ENCODE measurements at places on chromosomes 16 and 17.

- no peak for DNase-seq
These were observed 242.3 kb upstream of the TBX2 start for GRCh38 chr17:61157246-61157886.

DNA sequence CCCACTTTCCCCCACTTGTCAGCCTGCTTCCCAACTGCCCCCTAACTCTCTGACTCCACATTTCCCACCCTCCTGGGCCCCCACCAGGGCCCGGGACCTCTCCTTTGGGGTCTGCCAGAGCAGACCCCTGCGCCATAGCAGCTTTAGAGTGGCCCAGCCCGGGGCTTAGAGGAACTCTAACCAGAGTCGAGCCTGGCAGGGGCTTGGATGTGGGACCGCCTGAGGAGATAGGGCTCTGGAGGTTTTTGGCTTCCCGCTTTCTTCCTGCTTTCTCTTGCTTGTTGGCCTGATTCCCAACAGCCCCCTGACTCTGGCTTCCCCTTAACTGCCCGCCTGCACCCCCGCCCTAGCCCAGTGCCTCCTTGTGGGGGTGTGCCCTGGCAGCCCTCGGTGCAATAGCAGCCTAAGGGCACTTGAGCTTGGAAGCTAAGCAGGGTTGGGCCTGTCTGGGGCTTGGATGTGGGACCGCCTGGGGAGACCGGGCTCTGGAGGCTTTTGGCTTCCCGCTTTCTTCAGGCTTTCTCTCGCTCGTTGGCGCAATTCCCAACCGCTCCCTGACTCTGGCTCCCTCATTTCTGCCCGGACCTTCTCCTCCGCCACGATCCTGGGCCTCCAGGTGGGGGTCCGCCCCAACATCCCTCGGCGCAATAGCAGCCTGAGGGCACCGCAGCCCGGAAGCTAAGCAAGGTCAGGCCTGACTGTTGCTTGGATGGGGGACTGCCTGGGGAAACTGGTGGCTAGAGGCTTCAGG lies 2292.0 kb downstream of the TP53TG3F start:
- no peak for DNase-seq

- DNase-seq: no peak
These were observed 207.6 kb downstream of the NPIPB11 start for GRCh38 chr16:29198731-29199521.

DNA sequence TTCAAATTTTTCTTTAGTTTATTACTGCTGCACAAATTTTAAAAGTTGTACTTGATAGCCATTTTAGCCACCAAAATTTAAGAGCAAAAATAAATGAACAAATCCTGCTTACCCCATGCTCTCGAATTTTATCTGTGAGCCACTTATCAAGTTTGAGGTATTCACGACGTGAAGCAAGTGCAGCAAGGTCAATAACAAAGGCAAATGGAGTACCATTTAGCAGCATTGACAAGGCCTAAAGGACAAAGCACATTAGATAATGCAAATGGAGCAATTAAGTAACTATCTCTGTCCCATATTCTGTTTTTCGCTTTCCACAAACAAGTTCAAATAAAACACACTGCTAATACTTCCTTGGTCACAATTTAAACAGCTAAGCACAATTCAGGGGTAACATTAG lies 54.7 kb downstream of the CNOT1 start:
- no peak for DNase-seq

DNA sequence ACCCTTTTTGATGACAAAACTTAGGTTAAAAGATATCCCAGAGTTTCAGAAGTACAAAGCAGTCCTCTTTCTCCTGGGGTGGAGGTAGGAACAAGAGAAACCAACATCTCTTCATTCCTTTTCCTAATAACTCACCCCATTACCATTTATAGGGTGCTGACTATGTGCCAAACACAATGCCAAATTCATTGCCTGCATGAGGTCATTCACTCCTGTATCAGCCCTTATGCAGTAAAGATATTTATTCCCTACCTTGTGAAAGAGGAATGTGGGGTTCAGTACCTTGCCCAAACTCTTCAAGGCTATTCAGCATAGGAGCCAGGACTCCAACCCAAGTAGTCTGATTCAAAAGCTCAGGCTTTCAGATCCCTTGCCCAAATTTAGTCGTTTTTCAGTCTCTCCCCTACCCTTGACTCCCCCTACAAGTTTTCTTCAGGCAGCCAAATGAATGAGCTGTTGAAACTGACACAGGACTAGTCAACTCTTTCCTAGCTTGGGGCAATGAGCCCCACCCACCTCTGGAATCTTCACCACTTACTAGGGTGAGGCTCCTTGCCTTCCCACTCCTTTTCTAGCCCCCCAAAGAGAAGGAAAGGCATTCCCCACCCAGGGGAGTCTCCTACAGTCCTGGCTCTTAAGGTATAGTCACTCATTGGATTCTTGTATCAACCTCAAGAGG lies 5.9 kb downstream of the KRT14 start:
- DNase-seq: no peak

DNA sequence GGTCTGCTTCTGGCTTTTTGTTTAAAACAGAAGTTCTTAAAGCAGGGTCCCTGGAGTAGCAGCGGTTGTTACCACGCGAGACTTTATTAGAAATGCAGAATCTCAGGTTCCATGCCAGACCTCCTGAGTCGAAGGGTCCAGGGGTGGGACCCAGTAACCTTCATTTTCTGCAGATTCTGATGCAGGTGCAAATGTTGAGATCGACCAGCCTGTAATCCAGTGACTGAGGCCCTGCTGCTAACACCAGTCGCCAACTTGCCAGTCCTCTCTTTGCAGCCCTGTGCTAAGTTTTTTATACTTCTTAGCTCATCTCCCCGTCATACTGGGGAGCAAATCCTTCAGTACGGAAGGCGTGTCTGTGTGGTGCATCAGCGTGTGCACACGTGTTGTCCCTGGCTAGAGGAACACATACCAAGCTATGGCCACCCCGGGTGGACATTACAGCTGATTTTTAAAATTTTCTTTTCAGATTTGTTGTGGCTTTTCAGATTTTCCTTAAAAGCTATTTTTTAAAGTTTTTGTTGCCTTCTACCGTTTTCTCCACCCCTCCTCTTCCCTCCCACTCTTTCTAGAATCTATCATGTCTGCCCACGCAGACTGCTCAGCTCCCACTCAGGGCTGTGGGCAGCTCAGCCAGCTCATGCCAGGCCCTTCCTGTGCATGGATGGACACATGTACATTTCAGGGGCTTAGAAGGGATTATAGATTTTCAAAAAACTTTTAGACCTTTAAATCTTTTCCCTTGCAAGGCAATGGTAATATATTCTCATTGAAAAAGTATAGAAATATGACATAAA lies 57.7 kb downstream of the MEAK7 start:
- DNase-seq: no peak

DNA sequence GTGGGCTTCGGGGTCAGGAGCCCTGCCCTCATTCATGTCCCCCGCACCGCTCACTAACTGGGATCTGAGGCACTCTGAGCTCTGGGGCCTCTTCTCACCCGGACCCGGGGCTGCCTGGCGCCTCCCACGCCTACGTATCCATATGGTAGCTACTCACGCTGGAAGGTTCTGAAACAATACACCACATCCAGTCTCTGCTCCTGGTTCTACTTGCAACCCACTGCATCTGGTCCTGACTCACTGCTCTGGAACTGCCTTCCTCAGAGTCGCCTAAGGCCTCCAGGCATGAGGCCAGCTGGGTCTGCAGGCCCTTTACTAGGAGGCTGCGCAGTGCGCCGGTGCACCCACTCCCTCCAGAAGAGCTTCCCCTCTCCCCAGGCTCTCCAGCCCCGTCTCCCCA lies 18.1 kb downstream of the USP36 start:
- DNase-seq: no peak

- DNase-seq: no peak
These were observed 41.0 kb downstream of the SNX29 start for GRCh38 chr16:12017558-12017957.

DNA sequence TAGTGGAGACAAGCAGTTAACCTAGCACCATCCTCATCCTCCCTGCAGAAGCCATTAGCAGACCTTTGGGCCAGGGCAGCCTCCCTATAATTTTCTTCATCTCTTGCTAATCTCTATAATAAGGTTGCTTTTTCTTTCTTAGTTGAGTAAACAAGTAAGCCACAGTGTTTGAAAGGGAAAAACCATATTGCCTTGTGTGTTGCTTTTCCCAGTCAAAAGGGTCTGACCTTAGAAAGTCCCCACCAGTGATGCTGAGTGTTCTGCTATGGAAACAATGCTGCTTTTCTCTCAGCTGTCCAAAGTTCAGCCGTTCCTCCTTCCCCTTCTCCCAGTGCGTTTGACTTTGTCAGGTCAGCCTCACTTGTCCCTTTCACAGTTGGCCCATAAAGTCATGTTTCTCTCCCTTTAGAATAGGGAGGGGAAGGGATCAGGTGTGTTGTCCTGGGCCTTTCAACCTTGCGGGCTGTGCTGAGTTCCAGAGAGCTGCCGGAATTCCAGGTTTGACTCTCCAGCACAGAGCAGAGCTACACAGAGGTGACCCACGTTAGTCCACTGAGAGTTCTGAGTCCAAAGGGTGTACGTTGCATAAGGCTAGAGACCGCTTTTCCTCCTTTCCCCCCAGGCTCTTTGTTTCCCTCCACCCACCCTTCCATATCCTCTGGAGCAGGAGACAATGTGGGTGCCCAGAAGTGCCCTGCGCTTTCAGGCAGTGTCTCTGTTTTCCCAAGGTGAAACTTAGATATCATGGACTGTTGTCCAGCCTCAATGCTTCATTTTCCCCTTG lies 15.9 kb upstream of the CLEC18C start:
- DNase-seq: no peak

DNA sequence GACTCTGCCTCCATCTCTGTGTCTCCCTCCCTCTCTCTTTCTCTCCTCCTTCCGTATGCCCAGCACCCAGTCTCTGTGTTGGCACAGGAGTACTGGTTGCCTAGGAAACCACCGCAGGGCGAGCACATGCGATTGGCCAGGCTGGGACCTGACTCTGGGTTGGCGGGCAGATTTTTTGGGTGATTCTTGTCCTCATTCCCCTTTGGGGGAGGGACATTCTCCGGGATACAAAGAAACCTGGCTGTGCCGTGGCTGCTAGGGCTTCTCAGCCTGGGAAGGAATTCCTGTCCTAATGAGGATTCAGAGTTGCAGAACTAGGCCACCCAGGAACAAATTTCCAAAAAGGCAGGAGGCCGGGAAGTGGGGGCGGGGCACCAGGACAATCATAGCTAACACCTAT lies 168.9 kb downstream of the SHISA9 start:
- no peak for DNase-seq

DNA sequence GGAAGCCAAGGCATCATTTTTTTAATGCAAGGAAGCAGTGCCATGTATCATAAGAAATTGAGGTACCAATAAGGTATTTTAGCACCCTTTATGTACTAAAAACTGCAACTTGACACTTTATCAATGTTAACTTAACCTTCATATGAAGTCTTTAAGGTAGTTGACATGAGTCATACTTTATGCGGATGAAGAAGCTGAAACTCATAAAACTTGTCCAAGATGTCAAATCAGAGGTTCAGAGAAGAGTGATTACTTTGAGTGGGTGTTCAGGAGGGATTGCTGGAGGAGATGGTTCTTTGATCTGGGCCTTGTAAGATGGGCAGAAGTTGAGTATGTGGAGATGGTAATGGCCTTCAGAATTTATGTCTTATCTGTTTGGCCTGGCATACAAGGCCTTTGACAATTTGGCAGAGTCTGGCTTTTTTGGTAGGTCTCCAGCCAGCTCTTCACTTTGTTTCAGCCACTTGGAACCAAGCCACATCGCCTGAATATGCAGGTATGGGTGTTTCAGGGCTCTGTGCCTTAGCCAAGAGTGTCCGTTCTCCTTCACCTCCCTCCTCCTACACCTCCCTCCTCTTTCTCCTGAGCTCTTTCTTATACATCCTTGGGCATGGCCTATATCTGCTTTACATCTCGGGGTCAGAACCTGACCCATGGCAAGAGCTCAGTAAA lies 23.7 kb downstream of the YPEL2 start:
- no peak for DNase-seq

GRCh38 chr17:81294512-81295030 lies 536 bp downstream of the SLC38A10 start:
- DNase-seq: peak; percentile 17

Measured in stimulated activated CD4-positive, alpha-beta T cell treated with anti-CD3 and anti-CD28 coated beads, Interleukin-4, amount 100 ng/mL, for 1 hour (primary cell).